ENCODE measurements at places on chromosomes 13 and 19.

DNA sequence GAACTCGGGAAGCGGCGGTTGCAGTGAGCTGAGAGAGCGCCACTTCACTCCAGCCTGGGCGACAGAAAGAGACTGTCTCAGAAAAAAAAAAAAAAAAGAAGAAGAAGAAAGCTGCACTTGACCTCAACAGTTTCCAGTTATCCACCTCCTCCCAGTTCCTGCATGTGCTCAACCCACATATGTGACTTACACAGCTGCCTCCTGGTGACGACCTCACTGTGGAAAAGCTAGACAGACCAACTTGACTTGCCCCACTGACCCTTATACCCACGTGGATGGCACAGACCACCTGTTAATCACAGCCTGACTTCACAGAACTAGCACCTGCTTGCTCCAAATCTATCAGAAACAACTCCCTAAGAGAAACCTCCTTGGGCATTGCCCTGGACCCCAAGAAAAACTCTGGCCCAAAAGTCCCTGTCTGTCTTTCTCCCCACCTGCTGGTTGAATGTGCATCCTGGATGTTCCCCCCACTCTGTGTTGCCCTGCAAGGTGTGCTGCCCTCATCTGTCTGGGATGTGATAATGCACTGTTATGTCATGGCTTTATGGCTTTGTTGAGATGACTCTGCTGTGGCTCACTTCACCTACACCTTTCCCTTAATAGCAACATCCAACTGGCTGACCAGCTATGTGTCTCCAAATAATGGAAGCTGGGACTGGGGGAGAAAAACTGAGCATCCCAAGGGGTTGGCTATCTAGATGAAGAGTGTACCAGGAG is 2.8 kb downstream of the ZNF20 start:
- no peak for DNase-seq

DNA sequence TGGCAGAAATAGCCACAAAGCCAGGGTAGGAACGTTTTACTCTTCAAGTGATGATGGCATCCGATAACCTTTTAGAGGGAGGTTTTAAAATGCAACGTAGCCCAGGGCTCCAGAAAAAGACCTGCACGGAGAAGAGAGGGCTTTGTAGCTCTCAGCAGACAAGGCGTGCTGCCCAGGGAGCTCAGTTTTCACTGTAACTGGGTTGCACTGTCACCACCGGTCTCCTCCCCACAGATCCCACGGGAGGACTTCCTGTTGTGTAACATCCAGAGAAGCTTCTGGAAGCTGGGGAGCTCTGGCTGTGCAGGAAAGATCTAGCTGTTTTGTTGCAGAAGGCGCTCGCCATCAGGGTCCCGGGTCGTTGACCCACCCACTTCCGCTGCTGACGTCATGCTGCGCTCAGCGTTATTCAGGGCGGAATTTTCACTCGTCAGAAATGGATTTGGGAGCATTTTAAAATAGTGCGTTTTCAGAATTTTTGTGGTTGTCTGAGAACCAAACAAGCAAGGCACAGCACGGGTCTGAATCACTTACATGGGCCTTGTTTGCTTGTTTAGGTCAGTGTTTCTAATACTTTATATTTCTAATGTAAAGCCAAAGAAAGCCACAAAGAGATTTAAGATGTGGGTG is 50.8 kb downstream of the ATP11A start:
- no peak for DNase-seq

- DNase-seq, result no peak
Observed at GRCh38 chr13:21837841-21838551, 167.1 kb downstream of the FGF9 start.

GRCh38 chr13:74567485-74567884 is 433.3 kb upstream of the KLF12 start:
- no peak for DNase-seq

DNA sequence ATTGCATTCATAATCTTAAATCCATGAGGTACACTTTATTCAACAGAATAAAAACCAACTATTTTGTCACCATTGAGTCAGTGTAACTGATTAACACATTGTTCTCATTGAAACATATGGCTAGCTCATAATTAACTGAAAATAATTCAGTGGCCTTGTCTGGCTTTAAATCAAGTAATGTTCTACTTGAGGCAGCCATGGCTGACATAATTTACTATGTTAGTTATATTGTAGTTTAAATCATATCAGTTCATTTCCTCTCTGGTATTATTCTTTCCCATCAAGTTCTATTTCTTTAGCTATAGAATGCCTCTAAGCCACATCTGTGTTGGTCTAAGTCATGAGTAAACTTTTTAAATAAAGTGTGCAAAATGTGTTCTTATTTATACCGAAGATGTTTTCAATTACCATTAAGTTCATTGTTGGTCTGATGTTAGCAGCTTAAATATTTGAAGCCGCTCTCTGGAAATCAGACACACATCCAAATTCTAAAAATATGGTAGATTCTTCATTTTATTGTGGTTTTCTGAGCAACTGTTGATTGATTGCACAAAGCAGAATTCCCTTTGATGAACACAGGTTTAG is 393.7 kb downstream of the GPC6 start:
- DNase-seq, result no peak

DNA sequence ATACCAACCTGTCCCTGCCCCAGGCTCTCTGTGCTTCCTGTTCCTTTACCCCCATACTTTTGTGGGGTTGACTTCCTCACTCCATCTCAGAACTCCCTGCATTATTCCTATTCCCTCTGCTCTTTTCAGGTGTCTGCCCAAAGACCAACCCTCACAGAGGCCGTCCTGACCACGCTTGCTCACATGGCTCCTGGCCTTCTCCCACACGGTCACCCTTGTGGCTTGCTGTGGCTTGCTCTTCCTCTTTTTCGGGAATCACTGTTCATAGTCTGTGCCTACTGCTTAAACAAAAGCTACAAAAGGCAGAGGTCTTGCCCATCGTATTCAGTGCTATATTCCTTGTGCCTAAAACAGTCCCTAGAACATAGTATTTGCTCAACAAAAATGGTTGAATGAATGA is 25.2 kb upstream of the ARGLU1 start:
- DNase-seq, result no peak

- no peak for DNase-seq
Observed at GRCh38 chr19:29850482-29850881, 38.7 kb downstream of the CCNE1 start.

DNA sequence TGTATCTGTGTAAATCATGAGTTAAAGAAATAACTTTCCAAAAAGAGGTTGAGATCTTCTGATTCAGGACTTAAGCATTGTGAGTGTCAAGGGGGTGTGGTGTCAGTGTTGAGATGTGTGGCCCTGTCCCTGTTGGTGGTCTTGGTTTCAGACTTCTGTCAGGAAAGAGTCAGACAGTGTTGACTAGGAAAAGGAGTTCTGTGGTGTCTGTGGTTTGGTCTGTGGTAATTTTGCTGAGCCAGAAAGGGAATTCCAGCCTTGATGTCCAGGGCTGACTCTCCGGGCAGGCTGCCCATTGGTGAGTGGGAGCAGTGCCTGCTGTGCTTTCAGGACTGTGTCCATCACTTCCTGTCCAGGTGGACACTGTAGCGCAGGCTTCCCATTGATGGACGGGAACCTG is 39.8 kb upstream of the IGFL4 start:
- DNase-seq, result no peak

DNA sequence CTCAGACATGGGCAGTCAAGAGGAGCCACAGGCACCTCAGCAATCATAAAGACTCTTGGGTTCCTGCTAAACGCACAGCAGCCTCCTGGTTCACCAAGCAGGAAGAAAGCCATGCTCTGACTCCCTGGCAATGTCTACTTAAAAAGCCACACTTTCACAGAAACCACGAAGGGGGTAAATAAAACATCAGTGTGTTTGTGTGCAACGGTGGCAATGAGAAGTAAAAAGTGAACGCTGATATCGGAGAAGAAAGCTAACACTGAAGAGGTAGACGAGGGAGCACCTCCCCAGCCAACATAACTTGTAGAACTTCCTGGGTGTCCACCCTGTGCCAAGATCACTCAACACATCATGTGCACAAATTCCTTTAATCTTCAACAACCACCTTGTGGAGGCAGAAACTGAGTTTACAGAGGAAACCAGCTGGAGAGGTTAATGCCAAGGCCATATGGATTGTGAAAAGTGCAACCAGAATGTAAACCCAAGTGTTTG is 30.2 kb downstream of the HSPH1 start:
- DNase-seq, result no peak

- no peak for DNase-seq
Observed at GRCh38 chr13:66154354-66154753, 1075.8 kb downstream of the PCDH9 start.

GRCh38 chr13:98515818-98516465 is 61.0 kb downstream of the STK24 start:
- no peak for DNase-seq

DNA sequence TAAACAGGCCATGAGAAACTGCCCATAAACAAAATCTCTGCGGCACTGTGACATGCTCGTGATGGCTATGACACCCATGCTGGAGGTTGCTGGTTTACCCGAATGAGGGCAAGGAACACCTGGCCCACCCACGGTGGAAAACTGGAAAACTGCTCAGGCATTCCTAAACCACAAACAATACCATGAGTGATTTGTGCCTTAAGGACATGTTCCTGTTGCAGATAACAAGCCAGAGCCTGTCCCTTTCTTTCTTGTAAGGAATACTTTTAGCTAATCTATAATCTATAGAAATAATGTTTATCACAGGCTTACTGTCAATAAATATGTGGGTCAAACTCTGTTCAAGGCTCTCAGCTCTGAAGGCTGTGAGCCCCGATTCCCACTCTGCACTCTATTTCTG is 12.1 kb downstream of the ZNF561 start:
- DNase-seq, result no peak

GRCh38 chr13:58324161-58324560 is 692.6 kb downstream of the PCDH17 start:
- no peak for DNase-seq

DNA sequence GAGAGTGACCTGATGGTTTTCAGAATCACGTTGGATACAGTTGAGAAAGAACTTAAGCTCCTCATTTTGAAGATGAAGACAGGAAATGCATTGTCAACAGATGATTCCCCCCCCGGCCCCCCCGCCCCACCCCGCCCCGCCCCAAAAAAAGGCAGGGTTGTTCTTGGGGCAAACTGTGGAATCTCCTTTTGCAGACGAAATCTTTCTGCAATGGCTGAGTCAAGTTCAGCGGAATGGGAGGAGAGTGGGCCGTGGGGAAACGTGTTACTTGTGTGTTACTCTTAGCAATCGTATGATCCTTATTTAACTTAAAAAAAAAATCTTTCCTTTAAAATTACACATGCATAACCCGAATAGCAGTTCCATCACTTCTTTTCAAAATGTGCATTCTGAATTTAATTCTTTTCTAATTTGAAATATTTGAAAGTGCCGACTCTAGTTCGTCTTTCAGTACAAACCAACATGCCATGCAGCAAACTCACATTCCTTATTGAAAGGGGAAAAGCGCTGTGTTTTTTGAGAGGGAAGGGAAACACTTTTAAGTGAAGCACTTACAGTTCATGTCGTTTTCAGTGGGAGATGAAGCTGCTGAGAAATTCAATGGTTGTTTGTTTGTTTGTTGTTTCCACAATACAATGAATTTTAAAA is 348.5 kb upstream of the ARGLU1 start:
- no peak for DNase-seq

- no peak for DNase-seq
Observed at GRCh38 chr13:85441975-85442374, 357.2 kb downstream of the SLITRK6 start.

DNA sequence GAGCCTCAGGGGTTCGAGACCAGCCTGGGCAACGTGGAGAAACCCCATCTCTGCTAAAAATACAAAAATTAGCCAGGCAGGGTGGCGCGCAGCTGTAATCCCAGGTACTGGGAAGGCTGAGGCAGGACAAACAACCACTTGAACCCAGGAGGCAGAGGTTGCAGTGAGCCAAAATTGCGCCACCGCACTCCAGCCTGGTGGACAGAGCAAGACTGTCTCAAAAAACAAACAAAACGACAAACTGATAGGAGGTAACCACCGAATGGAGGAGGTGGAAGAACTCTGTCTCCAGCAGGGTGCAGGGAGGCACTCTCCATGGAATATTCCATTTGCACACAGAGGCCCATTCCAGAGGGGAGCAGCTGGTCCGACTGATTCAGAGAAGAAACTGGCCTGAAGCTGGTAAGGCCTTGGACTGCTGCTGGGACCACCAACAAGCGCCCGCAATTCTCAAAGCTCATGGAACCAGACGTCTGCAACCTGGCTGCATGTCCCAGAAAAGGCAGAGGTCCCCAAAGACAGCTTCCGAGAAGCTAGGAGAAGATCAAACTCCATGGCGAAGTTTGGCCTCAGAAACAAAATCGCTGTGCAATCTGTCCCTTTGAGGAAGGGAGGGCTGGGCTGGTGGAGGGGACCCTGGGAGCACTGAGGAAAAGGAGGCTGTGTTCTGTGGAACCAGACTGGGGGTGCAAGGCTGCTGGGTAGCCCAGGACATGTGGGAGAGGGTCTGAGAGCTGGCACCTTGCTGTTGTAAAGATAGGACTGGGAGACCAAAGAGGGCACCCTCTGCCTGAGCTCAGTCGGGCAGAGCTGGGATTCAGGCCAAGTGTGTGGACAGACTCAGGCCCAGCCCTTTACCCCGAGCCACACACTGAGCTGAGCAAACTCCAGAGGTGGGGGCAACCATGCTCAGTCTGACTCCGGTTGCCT is 35.2 kb downstream of the SLC25A42 start:
- DNase-seq, result no peak

GRCh38 chr13:37139356-37139755 is 33.9 kb upstream of the CSNK1A1L start:
- DNase-seq, result no peak

DNA sequence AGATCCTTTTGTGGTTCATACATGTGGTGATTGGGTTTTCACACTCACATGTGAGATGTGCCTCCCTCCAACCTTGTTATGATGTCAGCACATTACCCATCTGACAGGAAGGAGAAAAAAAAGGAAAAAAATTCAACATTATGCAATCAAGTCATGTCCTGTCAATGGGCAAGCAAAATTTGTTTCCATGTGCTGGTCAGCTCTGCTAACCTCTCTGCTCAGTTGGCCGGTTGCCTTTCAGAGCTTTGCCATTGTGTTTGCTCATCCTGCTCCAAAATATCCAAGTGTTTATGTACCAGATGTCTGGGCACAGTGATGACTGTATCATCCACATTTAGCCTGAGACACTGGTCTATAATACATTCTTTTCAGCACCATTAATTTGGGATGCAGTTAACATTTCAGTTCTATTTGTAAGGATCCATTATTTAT is 27.0 kb upstream of the METTL21C start:
- DNase-seq, result no peak

- no peak for DNase-seq
Observed at GRCh38 chr13:62280590-62280989, 864.9 kb upstream of the PCDH20 start.

GRCh38 chr19:29871143-29871542 is 59.4 kb downstream of the CCNE1 start:
- no peak for DNase-seq

DNA sequence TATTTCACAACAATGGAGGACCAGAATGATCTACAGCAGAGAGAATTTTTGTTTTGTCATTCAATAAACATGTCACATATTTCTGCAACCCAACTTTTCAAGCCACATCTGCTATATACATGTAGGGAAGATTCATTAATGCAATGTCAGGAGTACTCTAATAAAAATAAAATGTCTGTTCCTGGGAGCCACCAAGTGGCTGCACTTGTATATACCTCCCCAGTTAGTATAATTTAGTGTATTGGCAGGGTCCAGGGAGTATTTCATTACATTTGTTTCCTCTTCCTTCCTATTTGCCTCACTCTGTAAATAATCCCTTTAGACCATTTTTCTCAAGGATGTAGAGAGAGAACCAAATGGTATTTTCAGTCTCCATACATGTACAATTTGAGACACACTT is 1169.0 kb downstream of the DIAPH3 start:
- DNase-seq, result no peak

All from stimulated activated CD4-positive, alpha-beta T cell treated with anti-CD3 and anti-CD28 coated beads, TNF-alpha, amount 100 ng/mL, for 1 hour (primary cell).